ENCODE measurements at places on chromosomes 12 and 14. TPM values are rescaled to one million over a fixed set of nuclear protein-coding genes. Genes with fewer than 3 reads are reported as not detected.

- no peak for DNase-seq
Observed at GRCh38 chr14:34662561-34663088, 32.7 kb upstream of the SNX6 start.

DNA sequence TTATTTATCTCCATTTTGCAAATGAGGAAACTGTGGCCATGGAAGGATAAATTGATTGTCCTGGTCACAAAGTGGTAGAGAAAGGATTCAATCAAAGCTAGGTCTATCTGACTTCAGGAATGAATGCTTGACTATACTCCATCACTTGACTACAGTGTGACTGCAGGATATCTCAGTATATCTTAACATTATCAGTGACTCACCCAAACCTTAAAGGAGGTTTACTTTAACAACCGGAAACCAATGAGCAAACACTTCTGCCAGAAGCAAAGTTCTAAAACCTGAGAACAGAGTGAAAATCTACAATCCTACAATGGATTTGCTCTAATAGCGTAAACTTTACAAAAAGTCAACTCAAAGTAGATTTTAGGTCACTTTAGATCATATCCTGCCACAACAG lies 277.0 kb downstream of the CEP128 start:
- DNase-seq: no peak

The RERG gene
- not detected for total RNA-seq

The ST8SIA1 gene
- total RNA-seq: not detected

The ABCD2 gene
- total RNA-seq: not detected

All from NCI-H460 (cell line).